Cortex of kidney (tissue), 1 donor: ENCODE measurements at places on chromosomes 2 and 18.
A peak's percentile ranks its signal among the peaks of the same experiment; 100 is the strongest.

DNA sequence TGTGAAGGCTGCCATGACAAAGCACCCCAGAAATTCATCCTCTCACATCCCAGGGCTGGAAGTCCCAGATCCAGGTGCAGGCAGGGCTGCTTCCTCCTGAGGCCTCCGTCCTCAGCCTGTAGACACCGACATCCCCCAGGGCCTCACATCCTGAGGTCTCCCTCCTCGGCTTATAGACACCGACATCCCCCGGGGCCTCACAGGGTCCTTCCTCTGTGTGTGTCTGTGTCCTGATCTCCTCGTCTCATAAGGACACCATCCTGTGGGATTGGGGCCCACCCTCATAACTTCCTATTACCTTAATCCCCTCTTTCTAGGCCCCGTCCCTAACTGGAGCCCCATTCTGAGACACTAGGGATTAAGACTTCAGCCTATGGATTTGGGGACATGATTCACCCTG, 92.0 kb upstream of the SNTG2 start:
- no peak for DNase-seq

DNA sequence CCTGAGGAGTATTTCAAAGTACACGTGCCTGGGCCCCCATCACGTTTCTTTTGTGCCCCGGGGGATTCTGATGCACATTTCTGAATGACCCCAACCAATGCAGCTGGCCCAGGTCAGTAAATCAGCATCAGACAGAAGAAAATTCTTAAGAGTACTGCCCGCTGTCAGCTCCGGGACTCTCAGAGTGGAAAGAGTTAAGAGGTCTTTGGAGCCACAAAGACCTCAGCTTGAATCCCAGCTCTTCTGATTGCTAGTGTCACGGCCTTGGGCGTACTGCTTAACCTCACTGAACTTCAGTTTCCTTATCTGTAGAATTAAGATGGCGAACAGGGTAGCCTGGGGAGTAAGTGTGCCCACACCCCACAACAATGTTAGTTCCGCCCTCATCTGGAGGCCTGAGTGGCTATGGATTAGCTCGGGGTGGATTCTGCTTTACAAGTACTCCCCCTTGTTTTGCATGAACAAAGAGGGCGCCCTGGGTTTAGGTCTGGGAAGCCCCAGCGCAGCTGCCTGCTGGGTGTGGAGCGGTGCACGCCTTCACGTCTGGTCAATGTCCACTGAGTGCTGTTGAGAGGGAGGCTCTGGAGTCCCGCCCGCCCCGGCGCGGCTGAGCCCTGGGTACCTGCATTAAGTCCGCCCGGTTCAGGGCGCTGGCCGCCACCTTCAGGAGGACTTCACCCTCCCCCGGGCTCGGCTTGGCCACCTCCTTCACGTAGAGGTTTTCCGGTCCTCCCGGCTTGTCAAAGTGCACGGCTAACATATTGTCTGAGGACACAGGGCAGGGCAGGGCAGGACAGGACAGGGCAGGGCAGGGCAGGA, 858 bp downstream of the TP53I3 start:
- peak; percentile 61 for DNase-seq

GRCh38 chr18:24176727-24177416, 38.0 kb downstream of the CABYR start:
- DNase-seq: no peak

DNA sequence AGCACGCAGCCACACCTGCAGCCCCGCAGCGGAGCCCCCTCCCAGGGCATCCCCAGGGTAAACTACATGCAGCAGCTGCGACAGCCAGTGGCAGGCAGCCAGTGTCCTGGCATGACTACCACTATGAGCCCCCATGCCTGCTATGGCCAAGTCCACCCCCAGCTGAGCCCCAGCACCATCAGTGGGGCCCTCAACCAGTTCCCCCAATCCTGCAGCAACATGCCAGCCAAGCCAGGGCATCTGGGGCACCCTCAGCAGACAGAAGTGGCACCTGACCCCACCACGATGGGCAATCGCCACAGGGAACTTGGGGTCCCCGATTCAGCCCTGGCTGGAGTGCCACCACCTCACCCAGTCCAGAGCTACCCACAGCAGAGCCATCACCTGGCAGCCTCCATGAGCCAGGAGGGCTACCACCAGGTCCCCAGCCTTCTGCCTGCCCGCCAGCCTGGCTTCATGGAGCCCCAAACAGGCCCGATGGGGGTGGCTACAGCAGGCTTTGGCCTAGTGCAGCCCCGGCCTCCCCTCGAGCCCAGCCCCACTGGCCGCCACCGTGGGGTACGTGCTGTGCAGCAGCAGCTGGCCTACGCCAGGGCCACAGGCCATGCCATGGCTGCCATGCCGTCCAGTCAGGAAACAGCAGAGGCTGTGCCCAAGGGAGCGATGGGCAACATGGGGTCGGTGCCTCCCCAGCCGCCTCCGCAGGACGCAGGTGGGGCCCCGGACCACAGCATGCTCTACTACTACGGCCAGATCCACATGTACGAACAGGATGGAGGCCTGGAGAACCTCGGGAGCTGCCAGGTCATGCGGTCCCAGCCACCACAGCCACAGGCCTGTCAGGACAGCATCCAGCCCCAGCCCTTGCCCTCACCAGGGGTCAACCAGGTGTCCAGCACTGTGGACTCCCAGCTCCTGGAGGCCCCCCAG, 254.1 kb downstream of the GLI2 start:
- DNase-seq: no peak

DNA sequence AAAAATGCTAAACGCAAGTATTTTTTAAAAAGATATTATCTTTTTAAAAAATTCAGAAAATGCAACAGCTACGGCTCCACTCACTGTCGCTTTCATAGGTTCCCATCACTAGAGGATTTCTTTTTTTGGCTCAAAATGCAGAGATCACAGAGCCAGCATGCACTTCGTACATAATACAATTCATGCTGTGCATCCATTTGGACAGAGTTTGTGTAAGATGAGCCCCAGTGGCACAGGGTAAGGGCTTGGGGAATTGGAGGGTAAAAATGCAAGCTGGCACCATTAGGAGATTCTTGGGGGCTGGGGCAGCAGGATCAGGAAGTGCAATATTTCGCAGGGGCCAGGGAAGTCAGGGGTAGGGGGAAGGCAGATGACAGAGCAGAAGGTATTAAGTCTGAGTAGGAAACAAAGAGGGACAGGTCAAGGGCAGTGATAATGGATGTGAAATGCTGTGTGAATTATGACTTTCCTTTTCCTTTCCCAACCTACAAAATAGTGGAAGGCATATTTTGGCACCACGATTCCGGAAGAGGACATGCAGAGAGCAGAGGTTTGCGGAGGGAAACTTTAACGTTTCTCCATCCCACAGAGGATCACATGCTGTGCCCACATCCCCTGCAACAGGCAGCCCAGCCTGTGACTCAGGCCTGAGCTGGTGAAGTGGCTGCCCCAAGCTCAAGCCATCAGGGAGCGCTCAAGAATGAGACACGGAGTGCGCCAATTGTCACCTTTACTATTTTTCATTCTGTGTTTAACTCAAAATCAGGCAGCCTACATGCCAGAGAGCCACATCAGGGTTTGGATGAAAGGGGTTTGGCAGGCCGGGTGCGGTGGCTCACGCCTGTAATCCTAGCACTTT, 4.7 kb downstream of the CAPG start:
- DNase-seq: no peak

GRCh38 chr2:156511122-156511521, 74.9 kb downstream of the GPD2 start:
- no peak for DNase-seq

DNA sequence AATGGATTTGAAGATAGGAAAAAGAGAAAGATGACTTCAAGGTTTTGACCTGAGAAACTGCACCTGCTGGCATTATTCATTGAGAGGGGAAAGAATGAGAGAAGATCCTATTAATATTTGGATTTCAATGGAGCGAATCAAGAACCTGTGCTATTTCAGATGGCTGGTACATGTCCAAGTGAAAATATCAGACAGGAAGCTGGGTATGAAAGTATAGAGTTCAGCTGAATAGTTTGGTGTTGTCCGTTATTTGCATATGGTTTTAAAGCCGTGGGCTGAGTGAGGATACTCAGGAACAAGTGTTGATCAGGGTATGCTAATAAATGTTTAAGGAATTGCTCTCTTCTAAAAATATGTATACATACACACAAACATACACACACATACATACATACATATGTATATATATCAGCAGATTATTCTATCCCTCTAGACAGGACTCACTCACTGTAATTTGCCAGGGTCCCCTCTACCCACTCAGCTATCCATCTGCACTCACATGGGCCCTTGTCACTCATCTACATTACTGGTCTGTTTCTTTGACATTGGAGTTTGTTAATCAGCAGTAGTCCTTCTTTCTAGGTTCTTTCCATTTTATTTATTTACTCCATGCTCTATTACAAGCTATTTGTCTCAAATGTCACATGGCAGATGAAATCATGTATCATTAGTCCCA, 33.9 kb upstream of the IKZF2 start:
- DNase-seq: no peak

GRCh38 chr2:135744760-135745314, 3.2 kb downstream of the UBXN4 start:
- no peak for DNase-seq

- no peak for DNase-seq
Observed at GRCh38 chr18:45569566-45570275, 45.6 kb upstream of the SLC14A2 start.

DNA sequence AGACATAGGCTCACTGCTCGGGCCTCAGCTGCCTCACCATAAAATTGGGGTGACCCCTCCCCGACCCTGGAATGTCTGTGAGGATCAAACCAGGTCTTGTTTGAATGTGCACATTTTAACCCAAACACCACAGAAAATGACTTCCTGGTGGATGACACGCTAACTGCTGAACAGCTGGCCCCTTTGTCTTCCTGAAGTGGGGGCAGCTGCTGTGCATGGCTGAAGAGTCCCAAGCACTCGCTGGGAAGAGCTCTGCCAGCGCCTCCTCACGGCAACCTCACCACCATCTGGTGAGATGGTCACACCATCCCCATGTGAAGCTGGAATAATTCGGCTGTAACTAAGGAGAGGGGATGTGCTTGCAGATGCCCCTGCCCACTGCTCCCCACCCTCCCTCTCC, 34.0 kb downstream of the AQP12A start:
- DNase-seq: no peak

DNA sequence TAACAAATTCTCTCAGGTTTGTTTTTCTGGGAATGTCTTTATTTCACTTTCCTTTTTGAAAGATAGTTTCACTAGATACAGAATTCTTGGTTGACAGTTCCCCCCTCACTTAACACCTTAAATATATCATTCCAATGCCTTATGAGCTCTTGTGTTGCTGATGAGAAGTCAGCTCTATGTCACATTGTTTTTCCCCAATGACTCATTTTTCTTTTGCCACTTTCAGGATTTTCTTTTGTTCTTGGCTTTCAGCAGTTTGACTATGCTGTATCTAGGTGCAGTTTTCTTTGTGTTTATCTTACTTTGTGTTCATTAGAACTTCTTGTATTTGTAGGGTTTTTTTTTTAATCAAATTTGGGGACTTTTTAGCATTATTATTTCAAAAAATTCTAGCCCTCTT, 5.6 kb upstream of the RALBP1 start:
- DNase-seq: no peak

GRCh38 chr2:26483957-26484565, 6.1 kb upstream of the OTOF start:
- DNase-seq: no peak

DNA sequence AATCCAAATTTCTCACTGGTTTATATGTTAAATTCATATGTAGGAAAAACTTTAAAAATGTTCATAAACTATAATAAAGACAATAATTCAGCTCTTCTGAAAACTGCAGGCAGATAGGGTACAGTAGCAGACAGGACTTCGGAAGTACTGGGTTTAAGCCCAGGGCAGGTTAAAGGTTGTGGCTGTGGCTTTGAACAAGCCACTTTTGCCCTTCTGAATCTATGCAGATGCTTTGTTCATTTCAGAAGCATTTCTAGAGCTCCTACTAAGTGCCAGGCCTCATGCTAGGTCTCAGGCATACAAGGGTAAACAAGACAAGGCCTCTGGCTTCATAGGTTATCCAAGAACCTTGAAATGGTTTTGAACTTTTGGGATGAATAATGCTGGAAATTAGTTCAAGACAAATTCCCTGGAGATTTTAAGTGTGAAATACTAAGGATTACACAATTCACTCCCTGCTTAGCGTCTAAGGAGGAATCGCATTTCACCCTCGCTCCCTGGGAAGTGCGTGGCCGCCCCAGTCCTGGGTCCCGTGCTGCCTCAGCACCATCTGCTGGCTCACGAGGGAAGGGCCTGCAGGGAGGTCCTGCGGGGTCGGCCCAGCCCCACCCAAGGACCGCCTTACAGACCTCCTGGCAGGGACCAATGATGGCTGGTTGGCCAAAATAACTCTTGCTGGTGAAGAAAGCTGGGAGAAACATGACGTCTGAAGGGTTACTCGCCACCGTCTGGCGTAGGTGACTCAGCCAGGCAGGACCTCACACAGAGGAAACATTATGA, 67.7 kb upstream of the L3MBTL4 start:
- DNase-seq: no peak

GRCh38 chr18:13464432-13465123, 246.0 kb downstream of the LDLRAD4 start:
- DNase-seq: no peak
